ENCODE measurements at places on chromosomes 16 and 17.
A peak's percentile ranks its signal among the peaks of the same experiment; 100 is the strongest.

DNA sequence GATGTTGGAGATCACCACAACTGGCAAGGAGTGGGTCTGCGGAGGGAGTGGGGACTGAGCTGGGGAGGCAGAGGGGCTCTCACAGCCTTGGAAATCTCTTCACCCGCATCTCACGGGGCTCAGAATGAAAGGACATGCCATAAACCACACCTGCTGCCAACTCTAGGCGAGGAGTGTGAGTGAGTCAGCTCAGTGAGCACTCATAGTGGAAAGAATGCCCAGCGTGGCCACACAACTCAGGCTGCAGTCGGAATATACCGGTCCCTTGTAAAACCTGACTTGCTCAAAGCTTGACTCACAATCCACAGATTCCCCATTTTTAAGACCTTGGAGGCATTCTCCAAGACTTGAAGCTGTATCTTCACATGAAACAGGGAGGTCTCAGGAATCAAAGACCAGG lies 36.7 kb downstream of the STAT5A start:
- DNase-seq, result no peak

DNA sequence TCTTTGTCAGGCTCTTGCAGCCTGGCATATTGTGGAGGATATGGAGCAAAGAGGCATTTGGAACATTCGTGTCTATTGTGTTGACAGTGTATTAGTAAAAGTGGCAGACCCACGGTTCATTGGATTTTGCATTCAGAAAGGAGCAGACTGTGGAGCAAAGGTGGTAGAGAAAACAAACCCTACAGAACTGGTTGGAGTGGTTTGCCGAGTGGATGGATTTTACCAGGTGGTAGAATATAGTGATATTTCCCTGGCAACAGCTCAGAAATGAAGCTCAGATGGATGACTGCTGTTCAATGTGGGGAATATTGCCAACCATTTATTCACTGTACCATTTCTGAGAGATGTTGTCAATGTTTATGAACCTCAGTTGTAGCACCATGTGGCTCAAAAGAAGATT lies 44.5 kb downstream of the EFCAB13 start:
- DNase-seq, result no peak

DNA sequence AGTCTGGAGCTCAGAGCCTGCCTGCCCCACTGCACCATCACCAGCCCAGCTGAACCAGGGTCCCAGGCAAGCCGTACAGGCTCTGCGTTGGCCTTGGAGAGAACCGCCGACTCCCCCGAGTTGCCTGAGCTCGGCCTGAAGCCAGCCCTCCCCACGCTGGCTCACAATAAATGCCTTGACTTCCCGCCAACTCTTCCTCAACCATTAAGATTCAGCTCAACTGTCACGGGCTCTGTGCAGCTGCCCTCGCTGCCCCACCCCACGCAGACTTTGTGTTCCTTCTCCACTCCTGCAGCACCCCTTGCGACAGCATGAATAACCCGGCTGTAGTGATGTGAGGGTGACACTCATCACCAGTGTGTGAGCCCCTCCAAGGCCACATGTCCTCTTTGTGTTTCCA lies 4.8 kb upstream of the QPRT start:
- DNase-seq, result no peak

- no peak for DNase-seq
These were observed 13.2 kb downstream of the ZNF821 start for GRCh38 chr16:71870818-71871217.

- DNase-seq, result no peak
These were observed 502.1 kb downstream of the GRIN2A start for GRCh38 chr16:9680019-9680655.

GRCh38 chr17:2697611-2698162 lies 13.9 kb downstream of the CLUH start:
- DNase-seq, result no peak

DNA sequence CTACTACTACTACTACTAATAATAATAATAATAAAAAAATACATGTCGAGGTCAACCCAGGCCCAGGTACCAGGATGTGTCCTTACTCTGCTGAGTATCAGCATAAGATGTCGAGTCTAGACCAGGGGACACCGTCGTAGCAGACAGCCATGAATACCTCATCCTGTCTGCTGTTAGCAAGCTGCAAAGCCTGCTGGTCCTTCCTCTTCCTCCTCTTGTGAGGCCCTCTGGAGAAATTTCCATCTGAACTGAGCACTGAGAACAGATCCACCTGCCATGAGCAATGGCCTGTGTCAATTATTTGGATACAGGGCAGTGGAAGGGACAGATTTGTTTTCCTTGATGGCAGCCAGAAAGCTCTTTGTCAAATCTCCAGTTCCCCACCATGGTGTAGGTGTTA lies 168.5 kb downstream of the XYLT1 start:
- no peak for DNase-seq

- no peak for DNase-seq
These were observed 65.1 kb downstream of the WSCD1 start for GRCh38 chr17:6135236-6135635.

- peak; percentile 20 for DNase-seq
These were observed 26.0 kb downstream of the TK2 start for GRCh38 chr16:66523861-66524354.

DNA sequence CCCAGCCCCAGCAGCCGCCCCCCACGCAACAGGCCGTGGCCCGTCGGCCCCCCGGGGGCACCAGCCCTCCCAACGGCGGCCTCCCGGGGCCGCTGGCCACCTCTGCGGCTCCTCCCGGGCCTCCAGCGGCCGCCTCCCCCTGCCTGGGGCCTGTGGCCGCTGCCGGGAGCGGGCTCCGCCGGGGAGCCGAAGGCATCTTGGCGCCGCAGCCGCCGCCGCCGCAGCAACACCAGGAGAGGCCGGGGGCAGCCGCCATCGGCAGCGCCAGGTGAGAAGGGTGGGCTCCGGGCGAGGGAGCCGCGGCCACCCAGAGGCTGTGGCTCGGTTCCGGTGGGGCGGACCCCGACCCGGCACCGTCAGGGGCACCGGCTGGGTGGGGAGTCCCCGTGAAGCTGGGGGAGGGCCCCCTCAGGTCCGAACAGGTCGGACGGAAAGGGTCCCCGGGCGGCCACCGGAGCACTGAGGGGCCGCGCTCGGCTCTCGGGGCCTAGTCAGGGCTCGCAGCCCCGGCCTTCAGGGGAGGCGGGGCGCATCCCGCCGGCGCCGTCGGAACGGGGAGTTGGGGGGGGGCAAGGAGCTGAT lies 583 bp downstream of the ATXN2L start:
- DNase-seq, result peak; percentile 25

DNA sequence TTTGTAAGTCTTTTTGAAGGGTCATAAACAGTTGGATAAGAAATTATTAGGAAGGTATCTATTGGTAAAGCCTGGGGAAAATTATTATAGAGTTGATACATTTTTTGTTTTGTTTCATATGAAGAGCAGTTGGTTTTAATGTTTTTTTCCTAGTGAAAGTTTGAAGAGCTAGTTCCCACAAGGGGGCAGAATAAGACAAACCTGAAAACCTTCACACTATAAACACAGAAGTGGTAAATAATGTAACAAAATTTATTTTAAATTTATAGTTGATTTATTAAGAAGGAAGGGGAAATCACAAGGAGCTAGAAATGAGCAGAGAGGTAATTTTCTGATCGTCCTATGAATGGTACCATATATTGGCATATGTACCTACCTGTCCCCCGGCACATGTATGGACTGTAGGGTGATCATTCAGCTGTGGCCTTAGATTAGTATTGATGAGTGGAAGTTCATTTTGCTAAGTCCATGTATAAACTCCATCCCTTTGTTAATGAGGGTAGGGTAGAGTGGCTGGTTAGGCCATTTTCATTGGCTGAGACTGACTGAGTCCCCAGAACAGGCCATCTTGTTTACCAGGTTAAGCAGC lies 116.3 kb downstream of the TANC2 start:
- no peak for DNase-seq

GRCh38 chr16:49779979-49780378 lies 75.9 kb downstream of the ZNF423 start:
- DNase-seq, result no peak

- DNase-seq, result no peak
These were observed 81.3 kb upstream of the PLCG2 start for GRCh38 chr16:81697616-81698309.

GRCh38 chr17:31663576-31663975 lies 195.5 kb downstream of the COPRS start:
- DNase-seq, result no peak

- no peak for DNase-seq
These were observed 47.8 kb downstream of the SLC7A5 start for GRCh38 chr16:87821376-87822107.

DNA sequence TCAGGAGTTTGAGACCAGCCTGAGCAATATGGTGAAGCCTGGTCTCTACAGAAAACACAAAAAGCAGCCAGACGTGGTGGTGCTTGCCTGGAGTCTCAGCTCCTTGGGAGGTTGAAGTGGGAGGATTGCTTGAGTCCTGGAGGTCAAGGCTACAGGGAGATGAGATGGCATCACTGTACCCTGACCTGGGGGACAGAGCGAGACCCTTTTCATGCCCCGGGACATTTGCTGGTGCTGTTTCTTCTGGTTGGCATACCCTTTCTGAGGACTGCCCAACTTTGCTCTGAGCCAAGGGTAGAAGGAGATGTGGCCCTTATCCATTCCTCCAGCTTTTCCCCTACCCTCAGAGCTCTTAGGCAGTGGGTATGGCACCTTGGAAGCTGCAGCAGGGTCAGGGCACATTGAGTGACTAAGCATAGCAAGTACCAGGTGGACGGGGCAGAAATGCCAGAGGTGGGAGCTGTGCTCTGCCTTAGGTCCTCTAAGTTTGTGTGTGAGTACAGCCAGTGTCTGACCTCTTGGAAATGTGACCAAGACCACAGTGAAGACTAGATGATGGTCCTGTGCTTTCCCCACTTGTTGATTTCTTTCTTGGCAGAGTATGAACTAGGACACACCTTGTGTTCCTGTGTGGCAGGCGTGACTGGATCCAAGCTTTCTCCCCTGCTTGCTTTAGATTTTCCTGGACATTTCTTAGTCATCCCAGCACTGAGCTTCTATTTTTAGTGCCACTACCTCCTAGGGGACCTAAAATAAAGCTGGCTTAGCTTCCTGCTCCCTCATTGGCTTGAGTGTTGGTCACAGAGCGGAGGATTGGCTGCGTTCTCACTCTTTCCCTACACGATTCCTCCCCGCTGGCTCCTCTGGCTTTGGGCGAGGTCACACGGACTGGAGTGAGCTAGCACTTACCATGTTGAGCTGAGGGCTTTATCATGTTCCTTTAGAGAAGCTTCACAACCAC lies 9.9 kb upstream of the EDC4 start:
- DNase-seq, result no peak

GRCh38 chr17:55219934-55220333 lies 44.8 kb upstream of the HLF start:
- DNase-seq, result no peak

- DNase-seq, result no peak
These were observed 28.8 kb upstream of the XYLT2 start for GRCh38 chr17:50317121-50317520.

- no peak for DNase-seq
These were observed 11.1 kb upstream of the SLC5A11 start for GRCh38 chr16:24834459-24835335.

GRCh38 chr17:10871914-10872313 lies 34.0 kb upstream of the PIRT start:
- DNase-seq, result no peak

DNA sequence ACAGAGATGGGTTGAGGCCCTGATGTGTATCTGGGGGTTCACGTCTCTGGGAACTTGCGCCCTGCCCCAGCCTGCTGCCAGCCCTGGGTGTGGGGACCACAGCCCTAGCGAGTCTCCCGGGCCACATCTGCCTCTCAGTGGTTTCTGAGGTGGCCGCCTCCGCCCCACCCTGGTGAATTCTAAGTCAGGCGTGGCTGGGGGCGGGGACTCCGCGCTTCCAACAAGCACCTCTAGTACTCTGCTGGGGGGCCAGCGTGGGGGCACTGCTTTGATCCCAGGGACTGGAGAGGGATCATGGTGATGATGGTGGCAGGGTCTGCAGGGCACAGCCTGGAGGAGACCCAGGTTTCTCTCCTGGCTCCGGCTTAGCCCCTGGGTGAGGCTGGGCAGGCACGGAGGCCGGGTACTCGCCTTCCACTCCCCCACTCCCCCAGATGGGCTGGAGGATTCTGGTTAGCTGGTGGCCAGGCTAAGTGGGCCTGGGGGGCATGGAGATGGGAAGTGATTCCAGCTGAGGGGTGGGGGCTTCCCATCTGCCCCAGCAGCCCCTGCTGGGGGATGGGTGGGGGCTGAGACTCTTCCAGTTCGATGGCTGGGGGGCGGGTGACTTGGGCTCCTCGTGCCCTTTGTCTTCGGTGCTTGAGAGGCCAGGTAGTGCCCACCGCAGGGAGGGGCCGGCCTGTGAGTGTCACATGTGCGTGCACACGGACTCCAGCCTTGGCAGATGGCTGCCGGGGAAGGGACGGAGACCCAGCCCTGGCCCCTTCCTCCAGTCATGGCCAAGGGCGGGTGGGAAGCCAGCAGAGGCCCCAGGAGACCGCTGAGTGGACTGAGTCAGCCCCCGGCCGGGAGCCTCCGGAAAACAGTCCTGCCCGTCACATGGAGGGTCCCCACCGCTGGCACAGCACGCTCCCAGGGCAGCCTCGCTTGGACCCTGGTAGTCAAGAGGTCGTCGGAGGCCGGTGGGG lies 3.9 kb downstream of the GLIS2 start:
- DNase-seq, result no peak

DNA sequence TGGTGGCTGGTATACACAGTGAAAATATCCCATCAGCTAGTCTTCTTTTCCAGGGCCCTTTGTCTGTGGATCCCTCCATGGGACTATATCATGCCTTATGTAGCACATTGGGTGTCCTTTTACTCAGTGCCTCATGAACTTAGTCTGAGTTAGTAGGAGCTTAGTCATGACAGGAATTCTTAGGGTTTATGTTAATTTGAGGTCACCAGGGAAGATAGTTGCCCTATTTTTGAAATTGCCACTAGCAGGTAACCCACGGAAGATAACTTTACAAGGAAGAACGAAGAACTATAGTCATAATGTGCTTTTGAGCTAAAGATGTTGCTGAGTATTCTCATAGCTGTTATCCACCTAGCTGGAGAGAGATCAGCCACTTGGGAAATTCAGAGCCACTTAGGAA lies 14.8 kb upstream of the PLK1 start:
- DNase-seq, result no peak

- DNase-seq, result no peak
These were observed 9.3 kb downstream of the OSBPL7 start for GRCh38 chr17:47812146-47812920.

- DNase-seq, result no peak
These were observed 10.9 kb downstream of the JUP start for GRCh38 chr17:41775394-41776226.

DNA sequence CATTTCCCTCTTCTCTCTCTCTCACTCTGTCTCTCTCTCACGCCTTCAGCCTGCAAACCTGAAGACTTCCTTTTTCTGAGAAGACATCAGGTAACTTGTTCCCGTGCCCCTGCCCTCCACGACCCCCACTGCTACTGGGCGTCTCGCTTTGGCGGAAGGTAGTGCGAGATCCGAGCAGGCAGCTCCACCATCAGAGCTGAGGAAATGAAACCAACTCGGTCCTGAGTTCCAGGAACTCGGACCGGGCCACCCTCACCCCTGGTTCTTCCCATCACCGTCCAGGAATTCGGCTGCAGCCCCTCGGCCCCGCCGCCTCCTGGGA lies 585 bp downstream of the MLKL start:
- DNase-seq, result no peak

All from effector CD4-positive, alpha-beta T cell (primary cell).